ENCODE measurements at places on chromosomes 13 and 19.

DNA sequence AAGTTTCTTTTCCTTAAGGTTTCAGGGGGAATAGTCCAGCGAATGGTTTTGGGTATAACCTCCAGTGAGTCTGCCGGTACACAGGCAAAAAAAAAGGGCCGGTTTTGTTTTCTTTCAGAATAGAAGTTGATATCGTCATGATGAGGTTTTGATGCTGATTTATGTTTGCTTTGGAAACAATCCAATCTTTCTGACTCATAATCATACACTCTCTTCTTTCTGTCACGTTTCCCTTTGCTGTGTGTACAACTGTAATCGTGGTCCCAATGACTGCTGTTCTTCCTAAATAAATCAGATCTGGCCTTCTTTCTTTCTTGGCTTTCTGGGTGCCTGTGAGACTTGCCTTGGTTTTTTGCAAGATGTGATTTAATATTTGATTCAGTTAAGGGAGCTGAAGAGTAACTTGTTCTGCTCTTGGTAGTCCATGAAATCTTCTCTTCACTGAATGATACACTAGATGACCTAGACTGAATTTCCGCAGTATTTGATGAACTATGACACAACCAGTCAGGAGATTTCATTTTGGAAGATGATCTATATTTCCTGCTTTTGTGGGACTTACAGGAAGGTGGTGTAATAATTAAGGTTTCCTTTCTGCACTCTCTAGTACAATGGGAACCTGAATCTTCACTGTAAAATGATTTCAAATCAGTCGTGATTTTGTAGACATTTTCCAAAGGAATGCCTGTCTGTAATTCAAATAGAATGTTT lies 34.9 kb upstream of the METTL21C start:
- DNase-seq, result peak; percentile 85

DNA sequence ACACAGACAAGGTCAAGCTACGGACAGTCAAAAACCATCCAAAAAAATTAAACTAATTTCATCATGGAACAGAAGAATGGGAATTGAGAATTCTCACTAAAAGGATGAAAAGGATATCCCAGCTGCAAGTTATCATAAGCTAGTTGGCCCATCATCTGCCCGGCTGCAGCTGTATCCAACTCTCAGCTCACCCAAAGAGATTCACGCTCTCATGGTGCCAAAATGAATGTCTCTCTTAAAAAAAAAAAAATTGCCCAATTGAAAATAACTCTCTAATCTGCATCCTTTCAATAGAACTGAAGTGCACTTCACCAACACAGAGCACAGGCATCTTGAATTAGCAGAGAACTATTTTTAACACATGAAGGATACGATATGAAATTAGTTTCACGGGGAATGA lies 20.0 kb downstream of the ENOX1 start:
- no peak for DNase-seq

DNA sequence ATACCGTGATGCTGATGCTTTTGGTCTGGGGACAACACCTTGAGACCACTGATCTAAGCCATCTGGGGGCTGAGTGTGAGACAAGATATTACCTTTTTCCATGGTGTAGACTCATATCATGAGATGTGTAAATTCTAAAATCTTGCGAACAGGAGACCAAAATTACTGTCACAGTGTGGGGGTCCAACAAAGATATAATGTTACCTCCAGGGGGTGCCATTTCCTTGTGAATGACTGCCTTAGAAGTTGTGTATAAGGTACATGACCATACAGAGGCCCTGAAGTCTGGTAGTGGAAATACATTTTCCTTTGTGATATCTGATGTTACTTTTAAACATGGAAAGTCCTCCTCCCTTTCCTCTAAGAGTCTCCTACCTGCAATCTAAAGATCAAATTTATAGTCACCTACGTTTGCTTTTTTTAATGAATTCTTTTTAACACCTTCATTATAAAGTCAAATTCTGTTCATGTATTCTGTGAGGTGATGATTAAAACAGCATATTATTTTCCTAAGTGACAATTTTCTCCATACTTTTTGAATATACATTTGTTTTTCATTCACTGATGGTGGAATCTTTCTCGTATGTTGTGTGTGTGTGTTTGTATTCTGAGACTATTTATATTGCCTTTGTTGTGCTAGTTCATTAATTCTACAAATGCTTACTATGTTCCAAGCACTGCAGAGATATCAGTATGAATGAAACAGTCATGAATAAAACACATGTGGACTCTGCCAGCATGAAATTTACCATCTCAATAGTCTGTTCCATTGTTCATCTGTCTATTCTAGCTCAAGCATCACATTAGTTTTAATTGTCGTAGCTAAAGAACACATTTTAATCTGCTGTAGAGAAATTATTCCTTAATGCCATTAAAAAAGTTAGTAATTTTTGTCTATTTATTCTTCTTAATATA lies 113.7 kb downstream of the RFC3 start:
- DNase-seq, result peak; percentile 43

DNA sequence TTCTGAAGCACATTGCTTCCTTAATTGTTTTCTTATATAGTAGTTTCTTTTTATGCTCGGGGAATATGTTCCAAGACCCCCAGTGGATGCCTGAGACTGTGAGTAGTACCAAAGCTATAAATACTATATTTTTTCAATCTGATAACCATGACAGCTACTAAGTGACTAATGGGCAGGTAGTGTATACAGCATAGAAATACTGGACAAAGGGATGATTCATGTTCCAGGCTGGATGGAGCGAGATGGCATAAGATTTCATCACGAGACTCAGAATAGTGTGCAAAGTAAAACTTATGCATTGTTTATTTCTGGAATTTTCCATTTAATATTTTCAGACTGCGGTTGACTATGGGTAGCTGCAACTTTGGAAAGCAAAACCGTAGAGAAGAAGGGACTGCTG lies 47.9 kb upstream of the OLFM4 start:
- DNase-seq, result peak; percentile 28

- no peak for DNase-seq
These were observed 3.1 kb upstream of the JUNB start for GRCh38 chr19:12788042-12788681.
